ENCODE measurements at places on chromosomes 6 and 20. TPM values are rescaled to one million over a fixed set of nuclear protein-coding genes. Genes with fewer than 3 reads are reported as not detected.

Gene SLC24A3
- 12.9 TPM for total RNA-seq

Gene SYNCRIP
- 145 TPM for total RNA-seq

Gene CAP2
- total RNA-seq, result 11.8 TPM

Gene SSR1
- total RNA-seq, result 126 TPM

Gene BPIFB6
- not detected for total RNA-seq

Gene PAK5
- total RNA-seq, result not detected

Gene SLC17A2
- not detected for total RNA-seq

Gene SIRPG
- total RNA-seq, result not detected

Gene PHACTR1
- total RNA-seq, result 2.4 TPM

Gene IL17F
- total RNA-seq, result not detected

Gene PRPH2
- total RNA-seq, result 7.0 TPM

Gene SLC22A3
- 39.2 TPM for total RNA-seq

Gene PDYN
- total RNA-seq, result not detected

Gene ENPP5
- not detected for total RNA-seq

Gene CLDN20
- total RNA-seq, result not detected

Gene PCSK2
- total RNA-seq, result 0.37 TPM

Gene TRDN
- 5.6 TPM for total RNA-seq

Gene ID4
- total RNA-seq, result 147 TPM

Gene ZC2HC1B
- total RNA-seq, result not detected

Gene TMEM74B
- 2.0 TPM for total RNA-seq

Gene ENPP3
- 7.2 TPM for total RNA-seq

Gene GINS1
- 1.3 TPM for total RNA-seq

Gene PRDM13
- not detected for total RNA-seq

Gene GPR63
- 2.7 TPM for total RNA-seq

Gene PPARD
- 7.4 TPM for total RNA-seq

Gene OR2J3
- not detected for total RNA-seq

Gene HSP90AB1
- total RNA-seq, result 760 TPM

Gene SLC17A9
- not detected for total RNA-seq

Gene SCGN
- 0.30 TPM for total RNA-seq

Gene MROH8
- 4.9 TPM for total RNA-seq

Gene SLC26A8
- not detected for total RNA-seq

Gene FAM83C
- total RNA-seq, result not detected

Gene HDGFL1
- total RNA-seq, result not detected

Gene SIRPB2
- 2.9 TPM for total RNA-seq

Gene HLA-DQA1
- 14.4 TPM for total RNA-seq

Gene VSX1
- total RNA-seq, result not detected

Gene APOBEC2
- total RNA-seq, result not detected

Gene LST1
- 2.6 TPM for total RNA-seq

Gene RIN2
- 77.1 TPM for total RNA-seq

Gene KCNK5
- 1.0 TPM for total RNA-seq

Gene UNC5CL
- total RNA-seq, result 1.2 TPM

Gene CCN6
- total RNA-seq, result not detected

Gene NKAIN4
- not detected for total RNA-seq

Gene HFE
- 5.9 TPM for total RNA-seq

Gene IGF2R
- total RNA-seq, result 43.0 TPM

Gene OOEP
- not detected for total RNA-seq

Gene SMLR1
- total RNA-seq, result not detected

Gene TMEM170B
- 2.0 TPM for total RNA-seq

Gene TNNC2
- total RNA-seq, result not detected

Gene ANKEF1
- total RNA-seq, result 0.88 TPM

Gene KLC4
- 2.8 TPM for total RNA-seq

Gene RPL7L1
- 76.2 TPM for total RNA-seq

Gene DEFB110
- not detected for total RNA-seq

Gene OR5V1
- total RNA-seq, result not detected

Gene SLC22A7
- not detected for total RNA-seq

Measured in uterus (tissue), 4 donors.